Stimulated activated CD8-positive, alpha-beta memory T cell treated with anti-CD3 and anti-CD28 coated beads, Interleukin-7, amount 100 ng/mL, for 24 hours (primary cell): ENCODE measurements at places on chromosomes 7 and 10.

GRCh38 chr10:92303096-92303495 lies 12.1 kb downstream of the MARCHF5 start:
- DNase-seq = no peak

DNA sequence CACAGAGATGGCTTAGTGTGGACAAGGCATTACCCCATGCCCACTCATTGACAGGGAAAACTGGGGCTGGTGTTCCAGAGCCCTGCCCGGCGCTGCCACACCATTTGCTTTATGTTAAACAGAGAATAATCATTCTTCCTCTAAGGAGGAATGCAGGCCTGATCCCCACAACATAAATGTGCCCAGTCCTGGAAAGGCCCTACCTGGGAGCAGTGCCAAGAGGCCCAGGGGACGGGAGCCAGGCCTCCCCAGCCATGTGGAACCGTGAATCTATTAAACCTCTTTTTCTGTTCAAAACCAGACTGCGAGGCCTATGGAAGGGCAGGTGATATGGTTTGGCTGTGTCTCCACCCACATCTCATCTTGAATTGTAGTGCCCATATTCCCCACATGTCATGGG lies 264.1 kb downstream of the GRID1 start:
- DNase-seq = no peak

GRCh38 chr7:106059556-106059955 lies 52.6 kb downstream of the SYPL1 start:
- no peak for DNase-seq

DNA sequence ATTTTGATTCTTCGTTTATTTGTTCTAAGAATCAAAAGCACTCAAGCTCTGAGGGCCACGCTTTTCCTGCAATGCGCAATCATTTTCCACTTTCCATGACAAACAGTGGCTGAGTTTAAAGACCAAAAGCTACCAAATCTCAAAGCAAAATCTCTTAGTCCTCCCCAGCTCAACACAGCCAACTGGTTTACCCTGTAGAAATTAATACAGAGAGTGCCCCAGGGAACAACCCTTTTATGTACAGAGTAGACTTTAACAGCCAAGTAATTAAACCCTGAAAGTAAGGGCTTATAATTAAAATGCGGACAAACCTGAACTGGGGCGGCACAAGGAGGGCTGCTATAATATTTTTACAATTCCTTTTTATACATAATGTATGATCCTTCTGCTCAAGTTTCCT lies 53.2 kb downstream of the FAM53B start:
- DNase-seq = no peak

DNA sequence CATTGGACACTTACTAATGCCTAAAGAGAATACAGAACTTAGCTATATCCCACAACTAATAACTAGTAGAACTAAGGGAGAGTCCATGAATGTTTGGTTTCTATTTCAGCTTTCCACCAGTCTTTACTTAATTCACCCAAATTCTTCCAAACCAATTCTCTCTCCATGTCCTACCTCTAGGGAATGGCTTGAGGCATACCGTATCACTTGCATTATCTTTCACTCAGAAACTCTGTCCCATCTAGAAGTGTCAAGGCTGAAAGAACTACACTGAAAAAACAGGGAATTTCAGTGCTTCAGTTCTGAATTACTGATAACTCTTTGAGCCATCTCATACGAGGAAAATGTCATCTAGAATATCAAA lies 758 bp downstream of the TMEM168 start:
- DNase-seq = no peak

- no peak for DNase-seq
These were observed 162.3 kb upstream of the KLF14 start for GRCh38 chr7:130896051-130896881.

GRCh38 chr7:1689311-1689710 lies 19.2 kb downstream of the ELFN1 start:
- no peak for DNase-seq

- DNase-seq = no peak
These were observed 31.3 kb downstream of the AGAP3 start for GRCh38 chr7:151117565-151117964.

GRCh38 chr10:49518982-49519578 lies 19.8 kb downstream of the ERCC6 start:
- no peak for DNase-seq

GRCh38 chr7:150453181-150453580 lies 2.8 kb downstream of the GIMAP8 start:
- no peak for DNase-seq

- DNase-seq = no peak
These were observed 34.0 kb upstream of the DLD start for GRCh38 chr7:107856806-107857540.
